Uterus (tissue), 4 donors: ENCODE measurements at places on chromosomes 2 and 18. TPM values are rescaled to one million over a fixed set of nuclear protein-coding genes. Genes with fewer than 3 reads are reported as not detected.
A peak's percentile ranks its signal among the peaks of the same experiment; 100 is the strongest.

DSC1 gene
- total RNA-seq, result not detected

DNA sequence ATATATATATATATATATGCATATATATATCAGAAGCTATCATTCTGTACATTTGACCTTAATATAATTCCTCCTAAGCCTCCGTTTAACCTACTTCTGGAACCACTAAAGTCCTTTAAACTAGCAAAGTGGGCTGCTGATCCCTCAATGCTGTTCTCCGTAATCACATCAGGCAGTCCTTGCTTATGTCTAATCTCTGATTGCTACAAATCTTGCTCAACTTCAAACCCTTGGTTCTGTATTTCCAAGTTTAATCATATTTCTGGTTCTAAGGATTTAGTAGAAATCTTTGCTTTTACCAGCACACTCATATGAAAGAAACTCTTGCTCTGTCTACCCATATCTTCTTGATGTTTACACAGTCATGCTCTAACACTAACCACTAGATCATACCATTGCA, 91.5 kb upstream of the GALNT13 start:
- no peaks in the 10 kb centered on the region for H3K27me3 ChIP-seq
- no peak overlapping the region for H3K4me3 ChIP-seq
- H3K4me1 ChIP-seq, result no peaks in the 10 kb centered on the region

DNA sequence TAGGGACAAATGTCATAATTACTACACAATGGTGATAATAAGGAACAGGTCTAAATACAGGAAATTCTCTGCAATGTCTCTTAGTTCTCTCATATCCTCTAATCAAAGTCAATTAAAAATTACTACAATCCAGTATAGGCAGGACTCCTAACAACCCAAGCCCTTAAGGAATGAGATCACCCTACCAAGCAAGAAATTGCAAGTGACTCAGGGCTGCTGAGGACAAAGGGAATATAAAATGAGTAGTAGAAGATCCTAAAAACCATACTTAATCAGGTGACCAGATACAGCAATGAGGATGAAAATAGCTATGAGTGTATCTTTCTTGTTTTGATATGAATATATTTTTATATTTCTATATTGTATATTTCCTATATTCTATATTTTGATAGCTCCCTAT, 250.0 kb upstream of the DCC start:
- no peak overlapping the region for H3K4me3 ChIP-seq
- no peak overlapping the region for H3K27ac ChIP-seq

GRCh38 chr2:30688956-30689401, 118.3 kb downstream of the CAPN13 start:
- no peaks in the 10 kb centered on the region for H3K27me3 ChIP-seq
- H3K27ac ChIP-seq, result peak overlapping the region; percentile 80
- no peak overlapping the region for H3K4me3 ChIP-seq
- H3K4me1 ChIP-seq, result peaks cover 15% of the 10 kb centered on the region
- no peaks in the 10 kb centered on the region for H3K36me3 ChIP-seq

ZNF892 gene
- total RNA-seq, result 3.6 TPM

DNA sequence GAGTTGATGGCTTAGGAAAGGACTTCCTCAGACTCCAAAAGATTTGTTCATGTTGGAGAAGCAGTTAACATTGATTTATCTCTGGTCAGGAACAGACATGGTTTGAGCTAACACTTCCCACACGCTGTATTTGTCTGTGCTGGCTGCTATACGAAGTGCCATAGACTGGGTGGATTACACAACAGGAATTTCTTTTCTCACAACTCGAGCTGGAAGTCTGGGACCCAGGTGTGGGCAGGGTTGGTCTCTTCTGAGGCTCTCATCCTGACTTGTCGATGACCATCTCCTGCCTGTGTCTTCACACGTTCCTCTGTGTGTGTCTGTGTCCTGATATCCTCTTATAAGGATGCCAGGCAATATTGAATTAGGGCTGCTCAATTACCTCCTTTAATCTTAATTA, 163.4 kb upstream of the BCL2L11 start:
- no peak overlapping the region for H3K4me3 ChIP-seq
- H3K27me3 ChIP-seq, result no peaks in the 10 kb centered on the region
- H3K27ac ChIP-seq, result no peak overlapping the region
- H3K4me1 ChIP-seq, result no peaks in the 10 kb centered on the region
- DNase-seq, result no peak

DNA sequence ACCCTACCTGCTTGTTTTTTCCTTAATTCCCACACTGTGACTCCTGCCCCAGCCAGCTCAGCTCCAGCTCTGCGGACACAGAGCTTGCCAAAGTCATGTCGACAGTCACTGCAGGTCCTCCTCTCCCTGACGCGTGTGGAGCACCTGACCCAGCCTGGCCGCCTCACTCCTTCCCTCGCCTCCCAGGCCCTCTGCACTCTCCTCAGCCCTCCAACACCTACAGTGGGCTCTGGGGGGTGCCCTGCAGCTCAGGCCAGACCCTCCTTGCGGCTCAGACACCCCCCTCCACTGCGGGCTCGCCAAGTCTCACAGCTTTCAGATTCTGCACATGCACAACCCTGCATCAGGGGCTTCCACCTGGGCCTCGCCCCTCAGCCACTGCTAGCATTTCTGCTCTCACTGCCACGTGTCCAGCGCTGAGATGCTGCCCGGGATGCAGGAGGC, 68.3 kb downstream of the NDUFA10 start:
- peaks cover 8% of the 10 kb centered on the region for H3K4me1 ChIP-seq
- no peak for DNase-seq
- H3K4me3 ChIP-seq, result no peak overlapping the region
- no peaks in the 10 kb centered on the region for H3K27me3 ChIP-seq
- H3K27ac ChIP-seq, result no peak overlapping the region
- H3K36me3 ChIP-seq, result no peaks in the 10 kb centered on the region

DNA sequence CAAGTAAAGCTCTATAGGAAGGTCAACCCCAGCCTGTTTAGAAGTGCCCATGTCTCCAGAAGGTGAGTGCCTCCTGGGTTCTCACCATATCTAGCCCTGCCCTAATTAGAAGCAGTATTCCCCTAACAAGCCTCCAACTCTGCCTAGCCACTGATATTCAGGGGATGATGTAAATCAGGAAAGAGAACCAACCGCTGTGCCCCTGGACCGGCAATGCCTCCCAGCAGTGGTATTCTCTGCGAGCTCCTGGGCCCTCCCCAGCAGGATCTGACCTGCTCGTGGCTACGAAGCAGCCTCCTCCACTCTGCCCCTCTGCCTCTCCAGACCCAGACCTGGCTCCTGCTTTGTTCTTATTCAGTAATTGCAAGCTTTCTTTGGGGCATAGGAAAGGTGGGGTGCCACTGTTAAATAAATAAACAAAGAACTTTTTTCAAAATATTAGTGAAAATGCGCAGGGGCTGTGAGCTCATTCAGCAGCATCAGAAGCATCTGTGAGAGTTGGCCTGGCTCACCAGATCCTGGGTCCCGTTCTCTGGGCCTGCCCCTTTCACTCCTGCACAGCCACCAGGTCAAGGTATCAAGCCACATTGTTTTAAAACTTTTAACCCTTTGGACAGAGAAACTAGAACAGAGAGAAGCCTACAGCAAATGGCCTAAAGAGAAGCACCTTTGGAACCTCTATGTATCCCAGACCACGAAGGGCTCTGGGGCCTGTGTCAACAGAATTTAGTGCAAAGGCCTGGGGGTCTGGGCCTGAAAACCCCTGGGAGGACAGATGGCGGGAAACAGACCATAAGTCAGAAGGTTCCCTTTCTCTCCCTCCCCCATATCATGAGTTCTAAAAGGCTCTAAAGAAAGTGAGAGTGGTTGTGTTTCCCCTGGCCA, 11.9 kb downstream of the MREG start:
- H3K36me3 ChIP-seq, result no peaks in the 10 kb centered on the region
- no peak overlapping the region for H3K4me3 ChIP-seq
- no peak overlapping the region for H3K27ac ChIP-seq
- no peaks in the 10 kb centered on the region for H3K4me1 ChIP-seq

GAL3ST2 gene
- 0.21 TPM for total RNA-seq

- H3K4me1 ChIP-seq, result peaks cover 5% of the 10 kb centered on the region
- no peaks in the 10 kb centered on the region for H3K36me3 ChIP-seq
- no peak overlapping the region for H3K4me3 ChIP-seq
- H3K27ac ChIP-seq, result peak overlapping the region; percentile 23
- peak; percentile 73 for DNase-seq
These were observed 10.4 kb downstream of the ERFE start for GRCh38 chr2:238169048-238169707.

DNA sequence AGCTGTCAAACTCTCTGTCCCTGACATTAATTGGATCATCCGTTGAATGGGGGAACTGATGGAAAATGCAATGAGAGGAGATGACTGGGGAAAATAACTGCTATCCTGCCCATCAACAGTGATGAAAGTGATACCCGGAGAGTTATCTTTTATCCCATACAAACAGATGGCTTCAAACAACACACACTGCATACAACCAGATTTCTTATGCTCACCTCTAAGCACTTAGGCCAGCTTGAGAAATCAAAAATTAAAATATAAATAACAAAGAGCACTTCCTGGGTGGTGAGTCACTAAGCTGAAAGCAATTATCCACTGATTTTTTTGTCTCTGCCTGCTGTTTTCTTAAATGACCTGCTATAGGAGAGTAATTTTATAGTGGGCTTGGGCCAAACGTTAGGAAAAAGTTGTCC, 237.6 kb upstream of the RGPD4 start:
- H3K27me3 ChIP-seq, result no peaks in the 10 kb centered on the region
- H3K4me1 ChIP-seq, result no peaks in the 10 kb centered on the region
- no peak for DNase-seq

AGXT gene
- total RNA-seq, result not detected

WDR54 gene
- 16.3 TPM for total RNA-seq

- H3K4me3 ChIP-seq, result no peak overlapping the region
- H3K27me3 ChIP-seq, result no peaks in the 10 kb centered on the region
These were observed 81.8 kb upstream of the CREB1 start for GRCh38 chr2:207448006-207448405.

- H3K4me3 ChIP-seq, result no peak overlapping the region
- H3K27ac ChIP-seq, result no peak overlapping the region
- peaks cover 4% of the 10 kb centered on the region for H3K4me1 ChIP-seq
- no peaks in the 10 kb centered on the region for H3K27me3 ChIP-seq
These were observed 42.6 kb downstream of the HDAC4 start for GRCh38 chr2:239358062-239358754.

AQP12A gene
- total RNA-seq, result not detected

METAP1D gene
- 7.9 TPM for total RNA-seq

- no peak overlapping the region for H3K4me3 ChIP-seq
- no peaks in the 10 kb centered on the region for H3K4me1 ChIP-seq
- no peaks in the 10 kb centered on the region for H3K27me3 ChIP-seq
- no peak for DNase-seq
- no peak overlapping the region for H3K27ac ChIP-seq
These were observed 260.8 kb downstream of the RDH14 start for GRCh38 chr2:18299423-18300212.

DNA sequence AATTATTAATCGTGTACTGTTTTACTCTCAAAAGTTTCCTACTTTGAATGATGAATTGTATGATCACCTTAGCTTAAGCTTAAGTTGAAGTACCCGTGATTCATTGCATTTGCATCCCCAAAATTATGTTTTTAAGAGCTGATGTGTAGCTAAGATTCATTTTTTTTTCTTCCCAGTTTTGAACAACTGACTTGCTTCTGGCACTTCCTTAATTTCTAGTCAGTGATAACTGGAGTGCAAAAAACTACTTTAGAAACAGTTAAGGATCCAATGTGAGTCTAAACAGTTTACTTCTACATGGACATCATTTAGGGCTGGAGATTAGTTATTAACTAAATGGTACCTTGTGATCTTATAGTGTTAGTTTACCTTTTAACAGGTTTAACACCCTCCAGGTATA, 124.0 kb upstream of the CAVIN2 start:
- DNase-seq, result no peak
- H3K36me3 ChIP-seq, result no peaks in the 10 kb centered on the region

TMEM182 gene
- 3.5 TPM for total RNA-seq

MDH1B gene
- 38.2 TPM for total RNA-seq

- H3K27ac ChIP-seq, result no peak overlapping the region
- H3K4me1 ChIP-seq, result no peaks in the 10 kb centered on the region
- DNase-seq, result no peak
- no peak overlapping the region for H3K4me3 ChIP-seq
- H3K27me3 ChIP-seq, result no peaks in the 10 kb centered on the region
These were observed 12.3 kb downstream of the KCTD1 start for GRCh38 chr18:26536032-26536431.

GRCh38 chr2:232999354-232999753, 13.7 kb downstream of the NGEF start:
- no peak overlapping the region for H3K4me3 ChIP-seq
- DNase-seq, result no peak
- H3K4me1 ChIP-seq, result no peaks in the 10 kb centered on the region
- no peaks in the 10 kb centered on the region for H3K27me3 ChIP-seq
- H3K27ac ChIP-seq, result no peak overlapping the region

GRCh38 chr18:57831597-57832377, 28.7 kb upstream of the ATP8B1 start:
- no peaks in the 10 kb centered on the region for H3K4me1 ChIP-seq
- H3K27me3 ChIP-seq, result no peaks in the 10 kb centered on the region
- H3K36me3 ChIP-seq, result no peaks in the 10 kb centered on the region
- no peak for DNase-seq

GRCh38 chr2:69450735-69451416, 13.6 kb upstream of the NFU1 start:
- no peaks in the 10 kb centered on the region for H3K36me3 ChIP-seq
- H3K27me3 ChIP-seq, result no peaks in the 10 kb centered on the region
- H3K4me1 ChIP-seq, result no peaks in the 10 kb centered on the region
- H3K4me3 ChIP-seq, result no peak overlapping the region
- no peak for DNase-seq
- H3K27ac ChIP-seq, result no peak overlapping the region

DNA sequence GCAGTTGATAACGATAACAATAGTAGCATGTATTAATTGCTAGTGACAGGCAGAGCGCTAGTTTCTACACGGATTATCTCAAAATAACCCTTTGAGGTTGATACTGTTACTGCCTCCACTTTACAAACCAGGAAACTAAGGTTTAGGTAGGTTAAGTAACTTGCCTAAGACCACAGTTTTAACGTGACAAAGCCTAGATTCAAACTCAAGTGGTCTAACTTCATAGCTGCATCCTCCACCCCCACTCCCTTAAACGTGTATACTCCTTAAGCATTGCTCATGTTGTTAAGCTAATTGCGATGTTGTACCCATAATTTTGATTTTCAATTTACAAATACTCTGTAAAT, 1.2 kb downstream of the ME2 start:
- no peaks in the 10 kb centered on the region for H3K36me3 ChIP-seq
- DNase-seq, result no peak
- peak overlapping the region; percentile 86 for H3K4me3 ChIP-seq
- H3K27me3 ChIP-seq, result no peaks in the 10 kb centered on the region
- H3K4me1 ChIP-seq, result peaks cover 3% of the 10 kb centered on the region

FAM237A gene
- total RNA-seq, result not detected

DNA sequence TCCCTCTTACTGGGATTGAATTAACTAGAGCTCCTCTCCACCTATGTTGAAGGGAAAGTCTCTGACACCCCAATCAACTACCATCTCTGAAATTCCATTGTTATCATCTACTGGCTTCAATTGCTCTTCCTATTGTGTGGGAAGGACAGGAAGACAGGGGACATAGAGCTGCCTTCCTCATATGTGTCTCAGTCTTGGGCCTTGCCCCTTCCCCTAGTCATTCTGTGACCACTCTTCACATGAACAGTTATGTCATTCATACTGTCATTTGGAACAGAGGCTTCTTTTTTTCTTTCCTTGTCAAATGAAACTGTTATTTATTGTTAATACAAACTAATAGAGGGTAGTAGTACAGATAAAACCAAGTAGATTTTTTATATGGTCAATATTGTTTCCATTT, 69.6 kb upstream of the EMILIN2 start:
- H3K4me1 ChIP-seq, result no peaks in the 10 kb centered on the region
- H3K27me3 ChIP-seq, result no peaks in the 10 kb centered on the region
- H3K36me3 ChIP-seq, result no peaks in the 10 kb centered on the region
- no peak for DNase-seq
- H3K27ac ChIP-seq, result no peak overlapping the region

EFR3B gene
- total RNA-seq, result not detected
